ENCODE measurements at places on chromosomes 12 and 14.

DNA sequence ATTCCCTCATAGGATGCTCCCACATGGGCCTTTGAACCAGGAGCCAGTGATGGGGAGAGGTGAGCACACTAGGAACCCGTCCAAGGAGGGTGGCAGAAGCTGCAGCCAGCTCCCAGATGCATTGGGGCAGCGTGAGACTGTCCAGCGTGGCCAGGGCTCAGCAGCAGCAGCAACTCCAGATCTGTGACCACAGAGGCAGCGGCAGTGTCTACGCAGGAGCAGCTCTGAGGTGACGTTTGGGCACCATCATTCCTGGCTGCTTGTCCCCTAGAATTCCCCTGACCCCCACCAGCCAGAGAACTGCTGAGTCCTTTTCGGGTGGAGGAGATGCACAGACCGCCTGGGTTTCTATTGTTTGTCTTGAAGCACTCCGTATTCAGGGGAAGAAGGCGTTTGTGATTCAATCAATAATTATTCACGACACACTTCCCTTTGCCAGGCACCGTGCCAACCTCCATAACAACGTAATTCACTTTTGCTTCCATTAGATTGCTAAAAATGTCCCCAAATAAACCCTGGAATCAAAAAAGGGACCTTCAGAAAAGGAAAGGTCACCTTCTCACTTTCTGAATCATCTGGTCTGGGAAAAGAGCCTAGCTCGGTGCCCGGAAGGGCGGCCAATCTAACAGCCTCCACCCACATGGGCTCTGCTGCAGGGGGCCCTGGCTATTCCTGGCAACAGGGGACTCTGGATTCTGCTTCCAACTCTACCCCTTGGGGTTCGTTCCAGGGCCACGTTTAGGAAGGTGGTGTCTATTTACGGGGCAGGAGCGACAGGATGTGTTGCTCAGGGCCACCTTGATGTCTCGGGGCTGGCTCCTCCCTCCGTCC, 11.4 kb upstream of the BDKRB2 start:
- DNase-seq = no peak

DNA sequence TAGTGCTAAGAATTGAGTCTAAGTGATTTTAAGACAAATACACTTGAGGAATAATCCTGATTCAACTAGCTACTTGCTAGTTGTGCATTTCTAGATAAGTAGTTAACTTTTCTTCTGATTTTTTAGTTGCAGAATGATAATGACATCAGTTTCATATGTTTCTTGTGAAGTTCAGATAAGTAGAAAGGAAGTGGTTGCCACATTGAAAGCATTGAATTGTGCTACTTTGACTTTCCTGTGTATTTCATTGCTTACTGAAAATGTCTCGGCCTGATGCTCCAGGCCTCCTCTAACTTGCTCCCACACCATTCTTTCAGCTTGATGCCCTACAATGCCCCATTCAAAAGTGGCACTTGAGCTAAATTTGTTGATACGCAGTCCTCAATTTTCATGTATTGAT, 980.0 kb downstream of the TMTC2 start:
- DNase-seq = no peak

DNA sequence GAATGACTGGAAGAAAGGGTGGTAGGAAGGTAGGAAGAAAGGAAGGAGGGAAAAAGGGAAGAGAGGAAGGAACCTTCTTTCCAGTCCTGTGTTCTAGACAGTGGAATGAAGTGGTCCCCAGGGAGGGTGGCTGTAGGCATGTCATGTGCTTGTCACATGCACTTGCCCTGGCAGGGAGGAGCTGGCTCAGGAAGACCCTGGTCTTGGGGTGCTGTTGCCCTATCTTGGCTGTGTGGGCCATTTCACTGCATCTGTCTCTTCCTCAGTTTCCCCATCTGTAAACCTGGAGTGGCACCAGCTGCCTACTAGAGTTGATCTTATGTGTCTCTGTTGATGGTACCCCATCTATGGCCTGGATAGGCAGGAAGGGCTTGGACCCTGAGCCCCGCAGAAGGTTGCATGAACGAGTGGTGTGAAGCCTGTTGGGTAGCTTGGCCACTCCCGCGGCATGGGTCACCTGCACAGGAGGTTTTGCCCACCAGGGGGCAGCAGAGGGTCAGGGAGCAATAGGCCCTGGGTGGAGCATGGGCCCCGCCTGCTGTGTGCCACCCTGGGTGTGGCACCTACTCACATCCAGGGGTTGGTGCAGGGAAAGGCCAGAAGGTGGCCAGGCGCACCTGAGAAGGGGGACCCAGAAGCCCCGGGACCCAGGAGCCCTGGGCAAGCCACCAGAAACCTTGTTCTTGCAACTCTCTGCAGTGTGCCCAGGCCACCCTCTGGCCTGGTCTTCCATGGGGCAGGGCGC, 25.1 kb downstream of the MEG3 start:
- peak; percentile 11 for DNase-seq

DNA sequence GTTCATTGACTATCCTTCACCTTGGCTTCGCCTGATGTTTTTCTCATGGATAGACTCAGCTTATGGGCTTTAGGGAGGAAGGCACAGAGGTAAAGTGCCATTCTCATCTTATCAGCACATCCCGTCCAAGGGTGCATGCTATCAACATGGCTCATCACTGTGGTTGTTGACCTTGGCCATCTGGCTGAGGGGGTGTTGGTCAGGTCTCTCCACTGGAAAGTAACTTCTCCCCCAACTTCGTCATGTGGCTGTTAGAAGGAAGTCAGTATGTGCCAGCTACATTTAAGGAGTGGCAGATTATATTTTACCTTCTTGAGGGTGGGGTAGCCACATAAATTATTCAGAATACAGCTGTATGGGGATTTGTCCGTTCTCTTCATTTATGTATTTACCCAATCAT, 68.9 kb downstream of the EML1 start:
- no peak for DNase-seq

DNA sequence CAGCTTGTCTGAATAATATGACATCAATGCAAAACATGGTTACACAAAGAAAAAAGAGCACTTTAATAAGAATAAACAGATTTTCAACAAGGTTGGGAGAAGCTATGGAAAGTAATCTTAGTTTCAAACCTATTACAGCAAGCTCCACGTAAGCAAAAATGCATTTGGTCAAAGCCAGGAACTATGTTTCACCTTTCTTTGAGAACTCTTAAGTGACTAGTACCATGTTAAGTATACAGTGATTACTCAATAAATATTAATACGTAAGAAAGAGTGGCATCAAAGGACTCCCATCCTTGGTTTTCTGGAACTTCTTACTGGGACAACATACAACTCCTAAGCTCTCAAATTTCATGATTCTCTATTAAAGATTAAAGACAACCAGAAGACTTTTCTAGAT, 80.7 kb downstream of the ABCC9 start:
- DNase-seq = no peak

DNA sequence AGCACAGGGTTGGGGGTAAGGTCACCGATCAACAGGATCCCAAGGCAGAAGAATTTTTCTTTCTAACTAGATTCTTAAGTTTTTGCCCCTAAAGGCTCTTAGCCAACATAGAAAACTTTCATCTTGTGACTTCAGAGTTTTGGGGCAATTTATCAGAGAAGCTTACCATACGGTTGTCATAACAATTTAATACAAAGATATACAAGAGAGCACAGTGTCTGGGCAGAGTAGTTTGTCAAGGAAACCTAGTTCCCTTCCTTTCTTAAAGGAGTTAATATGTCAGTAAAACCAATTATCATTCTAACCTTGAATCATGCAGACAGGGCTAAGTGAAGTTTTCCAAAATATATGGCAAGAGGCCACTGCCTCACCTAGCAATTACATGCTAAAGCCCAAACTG, 18.4 kb downstream of the NR2C1 start:
- DNase-seq = no peak

DNA sequence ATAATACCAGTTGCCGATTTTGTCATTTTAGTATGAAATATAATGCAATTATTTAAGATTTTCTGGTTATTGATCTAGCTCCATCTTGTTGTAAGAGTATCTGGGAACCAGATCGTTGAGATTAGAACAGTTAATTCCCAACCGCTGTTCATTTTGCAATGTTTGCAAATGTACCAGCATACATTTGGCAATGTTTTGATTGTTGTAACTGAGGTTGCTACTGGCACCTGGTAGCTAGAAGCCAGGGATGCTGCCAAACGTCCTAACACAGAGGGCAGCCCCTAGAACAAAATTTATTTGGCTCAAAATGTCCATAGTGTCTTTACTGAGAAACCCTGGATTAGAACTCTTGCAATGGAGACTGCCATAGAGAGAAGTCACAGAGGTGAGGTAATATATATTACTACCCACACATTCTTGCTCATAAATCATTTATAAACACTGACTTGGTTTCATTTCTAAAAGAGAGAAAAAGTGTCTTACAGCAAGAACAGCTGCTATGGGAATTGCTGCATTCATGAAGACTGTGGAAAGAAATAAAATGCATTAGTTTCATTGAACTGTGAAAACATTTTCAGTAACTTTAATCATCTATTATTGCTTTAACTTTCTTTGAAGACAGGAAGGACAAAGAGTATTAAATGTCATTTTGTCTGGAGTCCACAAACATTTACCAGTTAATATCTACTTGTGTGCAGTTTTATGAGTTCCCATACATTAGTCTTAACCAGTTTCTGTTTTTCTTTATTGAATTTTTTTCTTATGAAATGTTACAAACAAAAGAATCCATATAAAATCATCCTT, 46.2 kb downstream of the ABCC9 start:
- no peak for DNase-seq

DNA sequence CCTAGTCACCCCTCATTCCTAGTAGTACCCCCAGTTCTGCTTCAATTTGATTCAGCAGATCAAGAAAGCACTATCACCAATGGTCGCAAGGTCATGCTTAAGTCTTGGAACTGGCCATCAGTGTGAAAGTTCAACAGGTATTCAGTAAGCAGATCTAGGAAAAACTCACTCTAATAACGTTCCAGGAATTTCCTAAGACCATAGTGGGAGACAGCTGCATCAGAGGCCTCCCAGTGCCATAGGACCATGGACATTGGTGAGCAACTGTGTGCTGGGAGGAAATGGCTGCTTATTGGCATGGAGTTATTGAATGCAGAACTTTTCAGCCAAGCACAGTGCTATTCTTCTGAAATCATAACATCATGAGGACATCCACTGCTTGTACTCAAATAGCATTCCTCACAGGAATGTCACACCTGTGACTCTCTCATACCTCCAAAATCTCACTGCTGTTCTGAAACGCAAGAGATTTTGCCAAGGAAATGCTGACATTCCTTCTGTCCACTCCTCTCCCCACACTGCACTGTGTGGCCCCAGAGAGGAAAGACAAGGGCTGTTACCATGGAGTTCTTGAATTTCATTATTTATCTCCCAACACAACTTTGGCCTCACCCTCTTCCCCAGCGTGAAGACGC, 30.9 kb upstream of the MDM2 start:
- no peak for DNase-seq

Data from RCC 7860 (cell line).